ENCODE measurements at places on chromosomes 12 and 14. TPM values are rescaled to one million over a fixed set of nuclear protein-coding genes. Genes with fewer than 3 reads are reported as not detected.

NPAS3 gene
- total RNA-seq, result 7.5 TPM

RPL6 gene
- 1,385 TPM for total RNA-seq

PTGR2 gene
- 10.2 TPM for total RNA-seq

TOMM20L gene
- total RNA-seq, result not detected

LTBR gene
- 295 TPM for total RNA-seq

STAC3 gene
- 2.4 TPM for total RNA-seq

CDCA4 gene
- total RNA-seq, result 4.3 TPM

TGFB3 gene
- total RNA-seq, result 63.8 TPM

CHGA gene
- total RNA-seq, result 54.3 TPM

HECTD4 gene
- total RNA-seq, result 19.3 TPM

CLEC4C gene
- total RNA-seq, result not detected

FOXA1 gene
- total RNA-seq, result 0.42 TPM

LHX5 gene
- total RNA-seq, result not detected

CORO1C gene
- total RNA-seq, result 107 TPM

CMKLR1 gene
- total RNA-seq, result 20.7 TPM

UNC79 gene
- total RNA-seq, result 1.1 TPM

FGF6 gene
- not detected for total RNA-seq

SMCO3 gene
- total RNA-seq, result 0.41 TPM

METTL1 gene
- total RNA-seq, result 4.7 TPM

FOXN4 gene
- total RNA-seq, result not detected

NXPH4 gene
- total RNA-seq, result not detected

AKAP6 gene
- 24.7 TPM for total RNA-seq

OR6C2 gene
- total RNA-seq, result not detected

Data from adrenal gland (tissue), 19 donors.